Chondrocyte (in vitro differentiated cells): ENCODE measurements at places on chromosomes 7 and 10.

DNA sequence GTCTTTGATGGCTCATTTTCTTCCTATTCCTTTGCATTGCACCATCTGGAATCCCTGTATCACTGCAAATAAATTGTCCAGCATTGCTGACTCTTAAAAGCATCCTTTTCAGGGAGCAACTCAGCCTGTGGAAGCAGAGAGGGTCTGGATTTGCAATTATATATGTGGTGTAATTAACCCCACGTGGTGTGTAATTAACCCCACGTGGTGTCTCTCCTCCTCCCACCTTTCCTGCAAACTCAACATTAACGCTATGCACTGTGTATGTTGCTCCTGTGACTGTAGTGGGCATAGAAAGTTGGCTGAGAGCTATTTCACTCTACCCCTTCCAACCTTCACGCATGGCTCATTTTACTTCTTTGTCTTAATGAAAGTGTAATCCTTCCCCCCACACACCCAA, 689.0 kb upstream of the COBL start:
- no peak for DNase-seq

GRCh38 chr7:155219947-155220769, 77.5 kb upstream of the INSIG1 start:
- DNase-seq = peak; percentile 89

GRCh38 chr7:131057015-131057793, 270.5 kb upstream of the MKLN1 start:
- no peak for DNase-seq

- DNase-seq = no peak
These were observed 654 bp downstream of the MUC3A start for GRCh38 chr7:100949933-100950443.

GRCh38 chr7:28621369-28621841, 209.1 kb downstream of the CREB5 start:
- no peak for DNase-seq

GRCh38 chr7:84998665-84999064, 188.2 kb downstream of the SEMA3D start:
- DNase-seq = no peak

DNA sequence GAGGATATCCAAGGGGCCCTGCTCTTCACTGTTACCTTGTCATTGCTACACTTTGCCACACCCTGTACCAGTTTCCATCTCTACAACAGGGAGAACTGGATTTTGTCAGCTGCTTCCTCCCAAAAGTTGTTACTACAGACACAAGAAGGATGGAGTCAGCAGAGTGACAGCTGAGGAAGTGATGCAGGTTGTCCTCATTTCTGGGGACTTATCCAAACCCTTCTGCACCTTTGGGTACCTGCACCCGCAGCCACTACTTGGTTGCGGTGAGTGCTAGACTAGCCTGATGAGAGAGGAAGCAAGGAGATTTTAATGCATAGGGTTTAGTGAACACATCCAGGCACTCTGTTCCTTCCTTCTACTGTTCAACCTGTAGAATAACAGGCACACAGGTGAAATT, 281.0 kb downstream of the RPS24 start:
- DNase-seq = no peak

DNA sequence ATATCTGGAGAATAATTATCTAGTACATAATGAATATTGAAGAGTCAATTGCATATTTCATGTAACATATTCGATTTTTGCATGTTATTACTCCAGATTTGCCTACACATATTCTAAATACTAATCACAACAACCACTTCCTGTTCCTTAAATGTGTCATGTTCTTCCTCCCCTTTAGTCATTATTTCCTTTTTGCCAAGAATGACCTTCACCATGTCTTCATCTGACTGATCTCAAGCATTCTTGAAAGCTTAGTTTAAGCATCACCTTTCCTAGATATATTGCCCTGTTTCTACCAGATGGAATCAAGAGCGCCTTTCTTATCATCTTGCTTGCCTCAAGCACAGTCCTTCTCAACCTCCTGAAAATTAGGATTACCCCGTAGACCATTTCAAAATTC, 23.5 kb upstream of the MEOX2 start:
- DNase-seq = no peak

- DNase-seq = no peak
These were observed 8.3 kb downstream of the RABGEF1 start for GRCh38 chr7:66748791-66749190.

- no peak for DNase-seq
These were observed 772 bp downstream of the SGMS1 start for GRCh38 chr10:50622706-50623662.

- no peak for DNase-seq
These were observed 16.9 kb downstream of the MDFIC start for GRCh38 chr7:114938785-114939184.

DNA sequence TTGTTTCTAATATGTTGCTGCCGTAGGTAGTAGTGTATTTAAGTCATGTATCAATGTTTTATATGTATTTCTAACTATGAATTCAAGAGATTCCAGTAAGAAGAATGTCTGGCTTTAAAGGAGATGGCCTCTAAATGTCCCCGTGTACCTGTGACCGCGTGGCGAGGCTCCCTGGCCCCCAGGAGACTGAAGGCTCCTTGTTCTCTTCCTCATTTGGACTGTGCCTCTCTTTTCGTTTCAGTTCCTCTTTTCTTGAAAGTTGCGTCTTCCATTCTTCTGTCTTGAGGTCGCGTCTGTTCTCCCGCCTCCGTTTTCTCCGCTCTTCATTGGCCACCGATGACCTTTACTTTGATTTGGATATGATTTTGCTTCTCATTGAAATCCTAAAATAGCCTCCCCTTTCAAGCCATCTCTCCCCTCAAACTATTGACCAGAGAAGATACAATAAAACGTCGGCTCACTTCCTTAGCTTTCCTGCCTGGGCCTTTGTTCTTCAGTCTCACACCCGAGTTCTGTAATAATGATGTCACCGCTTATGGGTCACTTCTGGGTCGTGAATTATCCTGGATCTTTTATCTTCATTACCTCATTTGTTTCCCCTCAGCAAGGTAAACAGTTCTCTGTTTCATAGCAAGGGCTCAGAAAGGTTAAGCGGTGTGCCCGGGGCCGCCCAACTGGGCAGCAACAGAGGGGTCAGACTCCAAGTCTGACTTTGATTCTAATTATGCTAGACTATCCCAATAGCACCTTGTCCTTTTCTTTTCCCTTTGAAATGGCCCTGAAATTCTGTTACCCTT, 28.7 kb downstream of the WIPI2 start:
- no peak for DNase-seq

DNA sequence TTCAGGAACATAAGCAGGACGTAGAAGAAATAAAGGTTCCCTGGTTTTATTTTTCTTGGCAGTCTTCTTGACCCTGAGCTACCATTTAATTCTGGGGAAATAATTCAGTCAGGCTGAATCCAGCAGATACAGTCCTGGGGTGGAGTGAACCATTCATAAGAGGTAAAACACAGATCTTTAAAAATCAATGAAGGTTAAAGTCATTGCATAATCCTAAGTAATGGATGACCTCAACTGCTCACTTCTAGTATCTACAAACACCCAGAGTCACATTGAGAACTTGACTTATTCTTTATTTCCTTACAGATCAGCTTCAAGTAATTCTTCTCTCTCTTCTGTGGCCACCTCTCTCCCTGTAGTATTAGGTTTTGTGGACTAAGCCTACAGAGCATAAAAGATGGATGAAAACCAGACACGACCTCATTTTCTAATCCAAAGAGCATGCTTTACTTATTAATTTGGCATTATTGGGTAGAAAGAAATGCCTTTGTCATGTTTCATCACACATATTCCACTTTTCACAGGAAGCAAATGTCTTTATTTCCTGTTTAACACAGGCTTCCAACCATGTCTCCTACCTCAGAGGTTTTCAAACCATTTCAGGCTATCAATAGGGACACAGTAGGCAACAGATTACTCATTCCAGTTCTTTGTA, 182.3 kb upstream of the IMMP2L start:
- DNase-seq = no peak

- no peak for DNase-seq
These were observed 24.2 kb upstream of the RNF148 start for GRCh38 chr7:122726881-122727280.

DNA sequence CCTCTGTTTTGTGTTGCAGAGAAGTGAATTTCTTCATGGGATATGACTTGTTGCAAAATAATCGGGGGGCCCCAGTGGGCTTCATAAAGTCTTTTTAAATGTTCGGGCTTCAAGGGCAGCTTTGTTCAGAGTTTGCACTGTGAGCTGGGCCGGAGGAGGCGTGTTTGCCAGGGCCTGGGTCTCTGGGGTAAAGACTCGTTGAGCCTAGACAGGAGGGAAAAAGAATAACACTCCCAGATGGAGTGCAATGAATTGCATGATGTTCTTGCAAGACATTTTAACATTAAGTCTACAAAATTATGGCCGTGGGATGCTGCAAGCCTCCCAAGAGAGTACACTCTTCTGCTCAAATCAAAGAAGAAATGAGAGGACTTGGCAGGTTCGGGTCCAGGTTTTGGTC, 23.6 kb downstream of the BMPER start:
- no peak for DNase-seq

GRCh38 chr10:70925377-70926225, 37.2 kb upstream of the PCBD1 start:
- no peak for DNase-seq

GRCh38 chr7:1544178-1544895, 11.7 kb downstream of the TMEM184A start:
- DNase-seq = no peak

DNA sequence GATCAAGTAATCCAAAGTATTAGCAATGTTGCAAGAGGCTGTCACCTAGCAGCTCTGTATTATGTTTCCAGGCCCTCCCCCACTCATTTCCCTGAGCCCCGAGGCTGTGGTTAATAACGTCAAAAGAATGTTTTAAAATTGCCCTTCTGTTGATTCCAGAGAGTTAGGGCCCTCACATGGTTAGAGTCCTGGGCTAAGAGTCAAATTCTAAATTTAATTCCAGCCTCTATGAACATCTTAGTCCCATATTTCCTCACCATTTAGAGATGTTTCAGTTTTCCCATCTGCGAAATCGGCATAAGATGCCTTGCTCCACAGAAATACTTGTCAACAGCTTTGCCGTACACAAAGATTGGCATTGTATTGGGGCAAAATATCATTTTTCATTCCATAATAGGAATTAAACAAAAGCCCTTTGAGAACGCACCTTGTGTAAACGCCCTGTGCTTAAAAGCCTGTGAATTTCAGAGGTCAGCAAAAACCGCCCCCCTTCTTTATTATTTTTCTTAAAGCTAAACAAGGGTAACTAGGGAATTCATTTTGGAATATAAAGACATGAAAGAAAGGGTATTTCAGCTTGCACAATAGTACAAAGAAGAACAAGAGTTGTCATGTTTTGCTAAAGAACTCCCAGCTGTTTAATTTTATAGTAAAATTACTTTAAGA, 135.8 kb downstream of the ARID5B start:
- DNase-seq = no peak

DNA sequence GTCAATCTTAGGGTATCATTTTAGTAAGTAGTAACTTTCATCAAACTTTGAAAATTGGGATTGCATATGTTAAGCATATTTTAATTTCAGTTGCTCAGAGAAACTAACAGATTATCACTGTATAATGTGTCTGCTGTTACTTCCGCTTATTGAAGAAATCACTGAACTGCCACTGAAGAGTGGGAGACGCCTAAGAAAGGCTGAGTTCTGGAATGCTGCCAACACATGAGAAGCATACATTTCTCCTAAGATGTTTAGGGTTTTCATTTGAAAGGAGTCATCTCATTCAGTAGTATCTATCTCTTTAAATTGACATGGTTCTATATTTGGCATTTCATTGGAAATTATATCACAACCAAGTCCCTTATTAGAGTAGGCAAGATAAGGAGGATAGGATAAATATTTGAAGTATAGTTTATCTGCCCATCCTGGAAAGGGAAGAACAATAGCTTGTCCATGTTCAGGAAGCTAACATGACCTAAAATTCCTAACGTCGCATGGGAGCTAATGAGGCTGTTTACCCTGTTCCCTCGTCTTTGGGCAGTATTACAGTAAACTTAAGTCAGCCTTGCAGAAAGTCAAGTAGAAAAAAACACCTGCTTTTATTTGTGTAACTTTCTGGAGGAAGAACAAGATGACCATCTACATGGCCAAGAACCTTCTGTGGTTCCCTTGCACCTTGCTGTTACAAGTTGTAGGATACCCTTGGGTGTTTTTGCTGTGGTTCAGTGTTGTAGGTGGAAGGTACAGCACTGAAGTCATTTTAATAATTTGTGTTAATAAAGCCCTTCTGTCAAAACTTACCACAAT, 67.3 kb downstream of the NHLRC2 start:
- DNase-seq = no peak

DNA sequence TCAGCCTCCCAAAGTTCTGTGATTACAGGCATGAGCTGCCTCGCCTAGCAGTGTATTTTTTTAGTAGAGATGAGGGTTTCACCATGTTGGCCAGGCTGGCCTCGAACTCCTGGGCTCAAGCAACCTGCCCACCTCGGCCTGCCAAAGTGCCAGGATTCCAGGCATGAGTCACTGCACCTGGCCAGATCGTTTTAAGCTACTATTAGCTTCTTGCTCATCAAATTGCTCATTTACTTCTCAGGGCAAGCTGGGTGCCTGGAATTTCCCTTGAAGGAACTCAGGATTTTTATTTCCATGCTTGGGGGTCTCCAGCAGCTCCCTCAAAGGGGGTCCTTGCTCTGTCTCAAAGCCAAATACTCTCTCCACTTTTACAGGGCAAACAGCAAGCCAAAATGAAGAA, 798.0 kb upstream of the AUTS2 start:
- DNase-seq = no peak

DNA sequence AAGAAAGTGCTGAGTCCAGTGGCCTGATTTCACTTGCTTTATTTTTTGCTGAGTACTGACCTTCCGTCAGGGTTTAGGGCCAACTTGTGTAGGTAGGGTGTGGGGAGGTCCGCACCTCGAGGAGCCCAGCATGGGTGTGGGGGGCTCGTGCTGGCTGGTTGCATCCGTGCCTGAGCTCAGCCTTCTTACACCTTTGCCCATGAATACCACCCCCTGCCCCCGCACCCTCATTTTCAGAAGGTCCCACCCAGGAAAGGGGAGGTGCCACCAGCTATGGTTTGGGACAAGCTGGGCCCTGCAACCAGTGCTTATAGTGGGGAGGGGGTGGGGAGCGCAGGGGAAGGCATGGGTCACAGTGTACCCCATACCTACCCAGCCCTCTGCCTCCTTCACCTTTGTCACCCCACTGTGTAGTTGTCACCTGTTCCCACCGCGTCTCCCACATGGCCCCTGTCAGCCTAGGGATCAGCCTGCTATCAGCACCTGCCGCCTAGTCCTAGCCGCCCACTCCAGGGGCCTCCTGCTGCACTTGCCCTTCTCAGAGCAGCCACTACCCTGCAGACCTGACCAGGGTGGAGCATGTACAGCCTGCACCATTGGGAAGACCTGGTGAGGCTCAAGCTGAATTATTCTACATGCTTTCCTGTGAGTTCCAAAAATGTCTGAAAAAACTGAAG, 146.2 kb upstream of the RET start:
- DNase-seq = no peak
